ENCODE measurements at places on chromosomes 7 and 10.

DNA sequence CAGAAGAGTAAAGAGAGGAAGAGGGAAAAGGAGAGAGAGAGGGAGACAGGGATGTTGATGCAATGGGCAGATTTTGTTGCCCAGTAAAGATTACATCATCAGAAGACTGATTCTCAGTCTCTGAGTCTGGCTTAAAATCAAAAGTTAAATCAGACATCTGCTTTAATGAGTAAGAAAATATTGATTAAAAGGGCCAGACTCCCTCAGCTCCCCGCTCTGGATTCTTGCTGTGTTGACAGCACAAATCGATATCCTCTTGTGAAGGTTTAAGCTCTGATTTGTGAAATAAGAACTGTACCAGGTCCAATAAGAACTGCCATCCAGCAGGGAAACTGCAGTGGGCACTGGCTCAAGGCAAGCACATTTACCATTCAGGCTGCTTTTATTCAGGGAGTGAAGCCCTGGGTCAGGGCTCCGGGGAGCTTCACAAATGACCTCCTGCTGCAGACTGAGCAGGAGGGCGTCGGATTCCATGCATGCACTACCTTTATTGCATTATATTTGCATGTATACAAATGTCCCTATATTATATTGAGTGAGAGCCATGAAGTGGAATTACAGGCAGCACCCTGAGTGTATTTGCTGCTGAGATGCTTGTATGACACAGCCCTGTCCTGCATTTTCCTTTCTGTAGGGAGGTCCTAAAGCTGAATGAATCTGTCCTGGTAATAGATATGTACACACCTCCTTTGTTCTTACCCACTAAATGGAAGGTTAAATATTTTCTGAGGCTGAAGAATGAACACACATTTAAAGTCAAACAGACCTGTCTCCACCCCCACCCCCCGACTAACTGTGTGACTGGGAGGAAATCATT lies 401.5 kb downstream of the REEP3 start:
- no peak for DNase-seq

GRCh38 chr7:91149341-91150246 lies 114.6 kb upstream of the FZD1 start:
- peak; percentile 14 for DNase-seq

- DNase-seq, result no peak
Observed at GRCh38 chr10:12050528-12050927, 7.9 kb upstream of the UPF2 start.

DNA sequence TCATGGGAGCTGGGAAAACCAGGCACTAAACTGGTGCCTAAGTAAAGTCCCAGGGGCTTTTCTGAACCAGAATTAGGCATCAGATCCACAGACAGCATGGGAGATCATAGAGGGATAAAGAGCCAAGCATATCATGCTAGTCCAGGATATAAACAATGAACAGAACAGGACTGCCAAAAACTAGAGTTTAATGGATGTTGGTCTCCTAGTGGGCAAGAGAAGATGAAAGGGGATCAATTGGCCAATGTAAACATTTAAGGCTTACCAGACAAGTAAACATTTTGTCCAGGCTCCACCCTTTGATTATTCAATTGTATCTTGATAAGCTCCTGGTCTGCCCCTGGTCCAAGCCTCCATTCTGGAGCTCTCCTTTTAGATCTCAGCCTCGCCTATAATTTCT lies 18.9 kb downstream of the MACC1 start:
- DNase-seq, result no peak

DNA sequence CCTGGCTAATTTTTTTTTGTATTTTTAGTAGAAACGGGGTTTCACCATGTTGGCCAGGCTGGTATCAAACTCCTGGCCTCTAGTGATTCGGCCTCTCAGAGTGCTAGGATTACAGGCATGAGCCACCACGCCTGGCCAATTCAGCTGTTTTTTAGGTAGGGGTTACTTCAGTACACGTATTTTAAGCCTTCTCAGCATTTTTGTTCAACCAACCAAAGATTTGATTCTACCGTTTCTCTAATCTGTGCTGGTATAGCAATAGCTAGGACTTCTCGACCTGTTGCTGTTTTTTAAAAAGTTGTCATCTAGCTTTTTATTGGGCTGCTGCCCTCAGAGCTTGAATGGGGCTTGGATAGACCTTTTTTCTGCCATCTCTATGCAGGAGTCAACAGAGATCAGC lies 34.9 kb downstream of the PROSER2 start:
- DNase-seq, result no peak

- peak; percentile 40 for DNase-seq
Observed at GRCh38 chr10:100009283-100009792, 409 bp downstream of the DNMBP start.

- no peak for DNase-seq
Observed at GRCh38 chr10:1432161-1432560, 305.2 kb downstream of the ADARB2 start.

DNA sequence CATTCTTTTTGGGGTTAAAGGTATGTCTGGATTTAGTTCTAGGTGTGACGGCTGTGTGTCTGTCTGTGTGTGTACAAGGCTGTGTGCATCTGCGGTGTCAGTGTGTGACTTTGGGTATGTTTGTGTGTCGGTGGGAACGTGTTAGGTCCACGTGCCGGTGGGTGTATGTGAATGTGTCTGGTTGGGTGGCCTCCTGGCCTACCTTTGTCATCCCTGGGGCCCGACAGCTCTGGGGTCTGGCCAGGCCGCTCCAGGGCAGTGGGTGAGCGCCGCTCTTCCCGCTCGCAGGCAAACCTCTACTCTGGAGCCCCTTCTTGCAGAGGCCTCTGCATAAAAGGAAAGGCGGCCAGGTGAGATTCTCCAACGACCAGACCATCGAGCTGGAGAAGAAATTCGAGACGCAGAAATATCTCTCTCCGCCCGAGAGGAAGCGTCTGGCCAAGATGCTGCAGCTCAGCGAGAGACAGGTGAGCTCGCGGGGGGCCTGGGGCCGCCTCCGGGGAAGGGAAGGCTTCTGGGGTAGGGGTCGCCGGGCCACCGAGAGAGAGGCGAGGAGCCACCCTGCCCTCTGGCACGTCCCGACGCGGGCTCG lies 2.4 kb downstream of the HHEX start:
- DNase-seq, result no peak

- peak; percentile 5 for DNase-seq
Observed at GRCh38 chr10:48399056-48399541, 92.6 kb downstream of the MAPK8 start.

GRCh38 chr7:139739863-139740597 lies 37.8 kb downstream of the HIPK2 start:
- no peak for DNase-seq

- DNase-seq, result no peak
Observed at GRCh38 chr10:30834651-30835050, 197.0 kb downstream of the ZNF438 start.

GRCh38 chr10:31887850-31888249 lies 40.8 kb downstream of the ARHGAP12 start:
- DNase-seq, result no peak

DNA sequence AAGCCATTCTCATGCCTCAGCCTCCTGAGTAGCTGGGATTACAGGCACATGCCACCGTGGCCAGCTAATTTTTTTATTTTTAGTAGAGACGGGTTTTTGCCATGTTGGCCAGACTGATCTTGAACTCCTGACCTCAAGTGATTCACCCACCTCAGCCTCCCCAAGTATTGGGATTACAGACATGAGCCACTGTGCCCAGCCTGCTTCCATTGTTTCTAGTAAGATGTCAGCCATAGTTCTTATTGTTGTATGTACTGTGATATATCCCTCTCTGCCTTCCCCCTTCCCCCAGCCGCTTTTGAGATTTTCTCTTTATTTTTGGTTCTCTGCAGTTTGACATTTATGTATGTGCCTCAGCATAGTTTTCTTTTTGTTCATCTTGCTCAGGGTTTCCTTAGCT lies 87.9 kb upstream of the KLF14 start:
- peak; percentile 30 for DNase-seq

DNA sequence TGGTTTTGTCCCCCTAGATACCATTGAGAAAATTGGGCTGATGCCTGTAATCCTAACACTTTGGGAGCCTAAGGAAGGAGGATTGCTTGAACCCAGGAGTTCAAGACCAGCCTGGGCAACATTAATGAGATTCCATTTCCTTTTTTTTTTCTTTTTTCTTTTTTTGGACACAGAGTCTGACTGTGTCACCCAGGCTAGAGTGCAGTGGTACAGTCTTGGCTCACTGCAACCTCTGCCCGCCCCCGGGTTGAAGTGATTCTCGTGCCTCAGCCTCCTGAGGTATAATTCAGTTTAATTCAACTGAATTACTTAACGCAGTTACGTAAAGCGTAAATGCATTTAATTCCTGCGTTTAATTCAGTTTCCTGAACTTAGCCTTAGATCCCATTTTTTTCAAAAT lies 13.3 kb downstream of the CCAR1 start:
- DNase-seq, result no peak

- DNase-seq, result no peak
Observed at GRCh38 chr7:73685311-73685710, 1.9 kb downstream of the BUD23 start.

DNA sequence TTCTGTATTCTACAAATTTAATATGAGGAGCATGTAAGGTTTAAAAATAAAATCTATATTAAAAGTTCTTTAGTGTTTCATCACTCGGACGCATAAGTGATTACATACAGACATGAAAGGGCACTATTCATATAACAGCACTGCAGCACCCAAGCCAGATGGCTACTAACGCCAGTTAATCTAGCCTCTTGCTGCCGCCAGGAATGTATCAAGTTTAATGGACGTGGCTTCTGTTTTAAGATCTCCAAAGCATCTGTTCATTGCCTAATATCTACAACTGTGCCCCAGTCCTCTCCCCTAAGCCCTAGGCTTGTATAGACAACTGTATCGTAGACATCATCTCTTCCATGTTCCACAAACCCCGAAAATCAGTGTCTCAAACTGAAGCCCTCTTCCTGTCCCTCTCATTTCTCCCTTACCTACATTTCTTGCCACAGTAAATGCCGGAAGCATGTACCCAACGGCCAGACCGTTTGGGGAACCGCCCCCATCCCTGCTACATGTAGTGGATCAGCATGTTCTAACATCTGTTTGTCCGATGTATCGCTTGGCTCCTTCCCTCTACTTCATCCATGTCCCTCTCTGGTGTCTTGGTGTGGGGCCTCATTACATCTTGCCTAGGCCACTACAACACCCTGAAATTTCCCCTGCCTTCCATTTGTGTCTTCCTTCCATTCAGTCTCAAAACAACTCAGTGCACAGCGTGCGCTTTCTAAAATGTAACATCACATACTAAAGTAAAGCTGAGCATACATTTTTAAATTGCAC lies 147.5 kb upstream of the RSU1 start:
- DNase-seq, result no peak

GRCh38 chr10:49509771-49510303 lies 29.1 kb downstream of the ERCC6 start:
- no peak for DNase-seq

DNA sequence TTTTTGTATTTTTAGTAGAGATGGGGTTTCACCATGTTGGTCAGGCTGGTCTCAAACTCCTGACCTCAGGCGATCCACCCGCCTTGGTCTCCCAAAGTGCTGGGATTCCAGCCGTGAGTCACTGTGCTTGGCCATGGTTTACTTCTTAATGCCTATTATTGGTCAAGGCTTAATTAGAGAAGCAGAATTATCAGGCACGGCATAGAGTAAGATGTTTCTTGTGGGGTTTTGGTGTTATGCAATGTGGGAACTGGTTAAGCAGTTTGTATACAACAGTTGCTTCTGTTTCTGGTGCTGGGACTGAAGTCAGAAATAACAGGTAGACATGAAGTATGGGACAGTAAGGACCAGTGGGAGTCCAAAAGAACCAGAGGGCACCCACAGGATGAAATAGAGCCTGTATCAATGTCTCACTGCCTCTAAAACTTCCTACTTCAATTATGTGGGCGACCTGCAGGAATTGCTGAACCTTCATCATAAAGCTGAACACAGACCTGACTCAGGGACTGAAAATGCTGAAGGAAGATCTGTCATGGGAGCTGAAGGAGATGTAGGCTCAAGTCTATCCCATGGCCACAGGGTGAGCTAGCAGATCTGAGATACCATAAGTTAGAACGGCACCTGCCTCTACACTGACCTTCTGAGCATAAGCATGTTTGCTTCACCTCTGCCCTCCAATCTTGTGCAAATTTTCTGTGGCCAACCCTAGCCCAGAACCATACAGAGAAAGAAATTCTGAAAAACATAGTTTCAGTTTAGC lies 38.3 kb upstream of the VCL start:
- DNase-seq, result peak; percentile 27

DNA sequence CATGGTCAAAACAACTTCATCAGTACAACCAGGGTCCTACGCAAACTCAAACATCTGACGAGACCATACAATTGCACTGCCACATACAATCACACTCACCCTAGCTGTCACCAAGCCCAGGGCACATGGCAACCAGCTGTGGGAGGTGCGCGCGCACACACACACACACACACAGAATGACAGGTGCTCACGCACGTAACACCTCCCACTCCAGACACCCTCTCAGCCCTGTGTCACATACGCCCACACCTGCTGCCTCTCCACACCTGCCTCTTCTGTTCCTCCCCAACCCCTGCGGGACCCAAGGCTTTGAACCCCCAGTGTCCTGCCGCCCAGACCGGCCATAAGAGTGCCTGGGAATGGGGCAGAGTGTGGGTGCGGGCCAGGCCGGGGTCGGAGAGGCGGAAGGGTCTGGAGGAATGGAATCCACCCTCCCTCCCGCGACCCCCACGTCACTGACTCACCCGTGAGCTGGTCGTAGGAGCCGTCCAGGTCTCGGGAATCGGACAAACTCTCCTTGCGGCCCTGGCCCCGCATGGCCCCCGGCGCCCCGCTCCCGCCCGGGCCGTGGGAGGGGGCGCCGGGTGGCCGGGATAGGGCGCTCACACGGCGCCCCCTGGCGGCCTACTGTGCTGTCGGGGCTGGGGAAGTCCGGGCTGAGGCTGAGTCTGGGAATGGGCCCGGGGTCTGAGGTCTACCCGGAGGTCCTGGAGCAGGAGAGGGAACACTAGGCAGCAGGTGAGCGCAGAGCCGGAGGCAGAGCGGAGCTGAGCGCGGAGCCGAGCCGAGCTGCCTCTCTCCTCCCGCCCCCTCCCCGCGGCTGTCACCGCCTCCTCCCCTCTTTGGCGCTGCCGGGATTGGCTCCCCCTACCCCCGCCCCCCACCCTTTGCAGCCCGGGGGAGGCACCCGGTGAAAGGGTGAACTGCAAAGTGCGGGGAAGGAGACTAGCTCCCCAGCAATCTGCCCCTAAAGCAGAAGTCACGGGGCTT lies at the start of gene KCNIP2:
Gene KCNIP2, minus strand, starts transcription at position 769 of the 990 bp plus-strand sequence. Its CDS starts 232 bp downstream, at position 537.
- no peak for DNase-seq

Measured in fibroblast of mammary gland (primary cell).